ENCODE measurements at places on chromosomes 4 and X.

- DNase-seq, result no peak
Observed at GRCh38 chrX:69505772-69506616, 1.9 kb downstream of the NALF2 start.

DNA sequence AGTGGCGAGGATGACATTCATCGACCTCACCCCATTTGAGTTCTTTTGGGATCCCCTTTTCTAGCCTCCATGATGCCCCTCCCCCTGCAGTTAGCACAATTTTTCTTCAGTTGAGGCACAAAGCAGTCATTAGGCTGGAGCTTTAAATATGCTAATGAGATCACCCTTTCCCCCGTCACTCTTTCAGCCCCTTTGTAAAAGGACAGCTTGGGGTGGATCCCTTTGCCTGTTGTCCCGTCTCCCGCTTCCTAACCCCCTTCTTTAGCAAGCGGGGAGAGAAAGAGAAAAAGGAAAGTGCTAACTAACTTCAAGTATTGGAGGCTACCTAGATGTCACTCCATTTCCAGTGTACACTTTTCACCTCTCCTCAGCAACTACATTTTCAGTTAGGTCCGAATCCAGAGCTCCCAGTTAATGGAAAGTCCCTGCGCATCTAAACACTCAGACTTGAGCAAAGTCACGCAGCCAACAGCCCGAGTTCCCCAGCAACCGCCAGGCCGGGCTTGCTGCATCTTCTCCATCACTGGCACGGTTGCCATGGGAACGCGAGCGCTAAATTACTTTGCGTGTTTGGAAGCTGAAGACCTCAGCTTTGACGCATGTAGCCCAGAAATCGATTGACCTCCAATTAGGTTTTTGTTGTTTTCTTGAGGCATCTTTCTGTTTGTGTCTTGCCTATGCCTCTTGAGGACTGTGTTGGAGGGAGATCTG lies 76.8 kb downstream of the RTL5 start:
- DNase-seq, result no peak

DNA sequence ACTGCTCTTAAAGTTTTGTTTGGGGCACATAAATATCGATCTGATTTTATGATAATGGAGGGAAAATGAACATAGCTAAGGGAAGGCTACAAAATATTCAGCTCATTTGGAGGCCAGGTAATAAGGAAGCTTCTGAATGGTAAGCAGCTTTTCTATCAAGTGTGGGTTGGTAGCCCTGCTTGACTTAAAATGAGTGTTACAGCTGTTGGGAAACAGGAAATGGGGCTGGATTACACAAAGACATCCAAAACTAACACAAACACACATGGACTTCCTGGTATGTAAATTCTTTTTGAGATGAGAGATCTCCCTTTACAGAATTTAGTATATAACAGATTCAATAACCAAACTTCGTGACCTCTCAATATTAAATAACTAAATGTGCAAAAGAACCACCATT lies 58.0 kb downstream of the FGF16 start:
- DNase-seq, result no peak

- no peak for DNase-seq
Observed at GRCh38 chr4:22667332-22667940, 25.3 kb upstream of the GBA3 start.

DNA sequence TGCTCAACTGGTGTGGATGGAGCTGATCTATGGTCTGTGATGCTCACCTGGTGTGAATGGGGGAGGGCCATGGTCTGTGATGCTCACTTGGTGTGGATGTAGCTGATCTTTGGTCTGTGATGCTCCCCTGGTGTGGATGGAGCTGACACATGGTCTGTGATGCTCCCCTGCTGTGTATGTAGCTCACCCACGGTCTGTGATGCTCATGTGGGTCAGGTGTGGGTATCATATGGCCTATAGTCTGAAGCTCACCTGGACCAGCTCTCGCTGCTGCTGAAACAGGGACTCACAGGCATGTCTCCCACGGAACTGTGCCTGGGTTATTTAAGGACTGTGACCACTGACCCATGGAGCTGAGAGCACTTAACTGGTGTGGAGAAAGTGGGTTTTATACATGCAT lies 109.7 kb downstream of the CRLF2 start:
- DNase-seq, result no peak

DNA sequence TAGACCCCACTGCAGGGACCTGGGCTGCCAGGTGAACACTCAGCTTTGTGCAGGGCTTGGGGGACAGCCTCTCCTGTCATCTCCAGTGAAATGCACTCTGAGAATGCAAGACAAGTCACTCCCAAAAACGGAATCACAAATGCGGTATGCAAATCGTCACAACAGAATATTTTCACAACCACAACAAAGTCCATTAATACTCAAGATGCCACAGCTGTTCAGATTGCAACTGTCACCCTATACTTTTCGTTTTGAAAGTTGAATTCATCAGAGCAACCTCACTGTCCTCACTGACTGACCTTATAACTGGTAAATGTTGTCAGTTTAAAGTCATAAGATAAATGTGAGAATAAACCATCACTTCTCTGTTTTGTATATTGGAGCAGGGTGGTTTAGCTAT lies 16.6 kb downstream of the JAKMIP1 start:
- no peak for DNase-seq

DNA sequence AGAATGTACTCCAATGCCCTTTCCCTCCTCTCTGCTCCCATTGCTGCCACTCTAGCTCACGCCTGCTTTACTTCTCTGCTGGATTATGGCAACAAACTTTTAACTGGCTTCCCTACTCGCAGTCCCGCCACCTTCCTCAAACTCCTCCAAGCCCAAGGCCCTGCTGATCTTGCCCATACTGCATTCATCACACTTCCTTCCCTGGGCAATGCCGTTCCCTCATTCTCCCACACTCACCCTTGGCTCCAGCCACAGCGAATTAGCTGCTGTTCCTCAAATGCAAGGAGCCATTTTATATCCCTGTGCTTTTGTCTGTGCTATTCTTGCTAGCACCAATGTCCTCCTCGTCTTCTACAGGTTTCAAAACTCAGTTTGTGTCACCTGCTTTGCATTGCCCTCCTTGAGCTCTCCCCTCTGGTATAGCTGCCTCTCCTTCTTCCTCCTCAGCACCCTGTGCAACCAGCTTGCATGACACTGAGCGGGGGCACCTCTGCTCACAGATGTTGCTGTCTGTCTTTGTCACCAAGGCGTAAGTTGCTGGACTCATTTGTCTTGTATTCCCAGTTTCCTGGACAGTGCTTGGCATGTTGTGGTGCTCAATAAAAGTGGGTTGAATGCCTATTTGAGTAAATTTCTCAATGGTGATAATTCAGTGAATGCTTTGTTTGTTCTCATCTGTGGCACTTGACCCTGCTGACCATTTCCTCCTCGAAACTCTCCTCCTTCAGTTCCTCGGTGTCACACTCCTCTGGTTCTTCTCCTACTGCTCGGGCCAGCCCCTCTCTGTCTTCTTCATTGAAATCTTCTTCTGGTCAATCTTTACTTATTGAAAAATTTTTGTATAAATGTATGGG lies 22.4 kb upstream of the MGST2 start:
- DNase-seq, result no peak

Data from T-cell (primary cell).